Fibroblast of skin of right quadriceps (primary cell): ENCODE measurements at places on chromosomes 4 and X.

GRCh38 chr4:2390784-2391421, 27.5 kb downstream of the ZFYVE28 start:
- DNase-seq: no peak

GRCh38 chrX:49892542-49892941, 13.3 kb downstream of the USP27X start:
- DNase-seq: no peak

- no peak for DNase-seq
Measured at GRCh38 chr4:134539729-134540231, 338.2 kb upstream of the PABPC4L start.

- no peak for DNase-seq
Measured at GRCh38 chr4:6657242-6658208, 17.0 kb downstream of the MRFAP1 start.

DNA sequence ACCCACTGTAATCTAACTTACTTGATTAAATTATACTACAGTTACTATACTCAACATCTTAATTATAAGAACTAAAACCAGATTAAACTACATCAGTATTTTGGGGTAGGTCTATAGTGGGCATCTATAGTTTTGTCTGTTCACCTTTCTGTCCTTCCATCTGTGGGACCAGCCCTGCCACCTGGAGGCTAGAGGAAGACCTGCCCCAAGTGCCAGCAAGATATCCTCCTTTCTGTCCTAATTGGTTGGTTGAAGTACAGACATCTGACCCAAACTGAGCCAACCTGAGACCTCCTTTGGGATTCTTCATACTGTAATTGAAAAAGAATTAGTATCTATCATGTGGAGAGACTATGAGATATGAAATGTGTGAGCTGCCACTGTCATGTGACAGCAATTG, 172.2 kb upstream of the TLL1 start:
- no peak for DNase-seq
